ENCODE measurements at places on chromosomes 1 and 21. TPM values are rescaled to one million over a fixed set of nuclear protein-coding genes. Genes with fewer than 3 reads are reported as not detected.

The GNAI3 gene
- 22.9 TPM for total RNA-seq

The ORC1 gene
- total RNA-seq, result 3.2 TPM

The AMPD1 gene
- total RNA-seq, result not detected

The SLC6A9 gene
- 11.0 TPM for total RNA-seq

The ITLN2 gene
- total RNA-seq, result not detected

The NUDT4B gene
- 10.4 TPM for total RNA-seq

The LCE1D gene
- not detected for total RNA-seq

The ADAM30 gene
- 0.05 TPM for total RNA-seq

The OR6K3 gene
- not detected for total RNA-seq

The NHLH1 gene
- total RNA-seq, result not detected

The NR1I3 gene
- not detected for total RNA-seq

The TLCD4 gene
- 0.30 TPM for total RNA-seq

The NLRP3 gene
- total RNA-seq, result 2.4 TPM

The LRRC8C gene
- total RNA-seq, result 13.2 TPM

The NBL1 gene
- 99.5 TPM for total RNA-seq

The HSD11B1 gene
- total RNA-seq, result 1.2 TPM

The GPR37L1 gene
- total RNA-seq, result 0.05 TPM

The ASPM gene
- total RNA-seq, result 3.9 TPM

The ZNF695 gene
- total RNA-seq, result 0.59 TPM

The TMEM240 gene
- 2.9 TPM for total RNA-seq

The KRTAP10-11 gene
- not detected for total RNA-seq

The ARTN gene
- total RNA-seq, result 0.30 TPM

The FAM43B gene
- total RNA-seq, result not detected

The KIF21B gene
- 0.59 TPM for total RNA-seq

The C1orf87 gene
- total RNA-seq, result not detected

The RXRG gene
- total RNA-seq, result not detected

The TRIM46 gene
- total RNA-seq, result 10.7 TPM

The HCN3 gene
- 1.2 TPM for total RNA-seq

The TMEM9 gene
- total RNA-seq, result 75.8 TPM

The CFAP74 gene
- not detected for total RNA-seq
